ENCODE measurements at places on chromosomes 13 and 19.

GRCh38 chr19:13003081-13003480, 7.8 kb downstream of the NFIX start:
- DNase-seq: no peak

DNA sequence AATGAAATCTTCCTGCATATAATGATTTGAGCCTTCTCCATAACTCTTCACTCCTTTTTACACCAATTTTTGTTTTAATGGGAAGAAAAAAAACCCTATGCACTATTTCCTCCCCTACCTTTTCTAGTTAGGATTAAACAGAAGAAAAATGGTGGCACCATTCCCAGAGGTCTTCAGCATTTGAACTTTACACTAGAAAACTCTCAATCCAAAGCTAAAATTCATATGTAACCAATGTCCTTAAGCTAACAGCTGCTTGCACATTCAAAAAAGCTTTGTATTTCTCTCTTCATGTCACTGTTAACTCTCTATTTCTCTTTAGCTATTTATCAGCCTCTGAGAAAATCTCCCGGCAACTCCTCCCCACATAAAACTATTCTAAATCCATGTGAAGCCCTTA, 90.3 kb upstream of the UBL3 start:
- DNase-seq: no peak

GRCh38 chr13:84609716-84610115, 727.4 kb upstream of the SLITRK1 start:
- DNase-seq: no peak

DNA sequence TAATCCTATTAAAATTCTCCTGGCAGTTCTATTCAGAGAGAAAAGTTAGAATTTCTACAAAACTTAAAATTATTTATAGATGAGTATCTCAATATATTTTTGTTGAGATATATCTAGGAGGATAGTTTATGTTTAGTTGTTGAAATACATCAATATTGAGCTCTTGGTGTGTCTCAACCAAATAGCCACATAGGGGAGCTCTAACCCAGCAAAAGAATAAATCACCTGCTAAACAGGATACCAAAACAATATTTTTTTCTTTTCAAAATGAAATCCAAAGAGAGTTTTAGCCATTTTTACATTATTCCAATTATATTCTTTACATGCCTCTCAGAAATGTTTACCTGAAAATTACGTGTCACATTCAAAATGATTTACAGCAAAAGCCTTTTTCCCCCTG, 954.7 kb downstream of the SLITRK6 start:
- DNase-seq: no peak

DNA sequence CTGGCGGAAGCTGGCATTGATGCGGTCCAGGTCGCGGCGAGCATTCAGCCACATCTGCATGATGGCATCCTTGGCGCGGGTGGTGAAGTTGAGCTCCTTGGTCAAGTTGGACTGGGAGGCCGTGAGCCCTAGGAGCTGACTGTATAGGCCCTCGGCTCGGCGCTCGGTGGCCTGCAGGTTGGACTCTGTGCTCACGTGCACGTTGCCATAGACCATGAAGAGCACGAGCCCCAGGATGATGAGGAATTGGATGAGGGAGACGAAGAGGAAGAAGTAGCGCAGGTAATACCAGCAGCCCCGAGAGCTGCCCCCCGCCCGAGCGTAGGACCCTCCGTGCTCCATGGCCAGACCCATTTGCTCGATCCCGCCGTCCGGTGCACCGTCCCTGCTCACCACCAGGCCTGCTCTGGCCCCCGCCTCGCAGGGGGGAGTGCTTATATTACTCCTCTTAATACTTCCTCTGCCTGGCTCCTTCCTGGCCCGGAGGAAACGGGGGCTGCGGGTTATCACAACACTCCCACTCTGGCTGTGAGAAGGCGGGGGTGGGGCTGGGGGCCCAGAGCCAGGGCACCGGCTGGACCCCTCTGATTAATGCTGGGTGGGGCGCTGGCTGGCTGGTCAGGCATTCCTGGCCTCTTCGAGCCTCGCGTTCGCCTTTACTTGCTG, at the start of gene PLVAP:
PLVAP (minus strand) TSS at position 408 of the 666 bp plus-strand sequence; CDS start at position 354, 54 bp downstream.
- no peak for DNase-seq

GRCh38 chr13:42393573-42394360, 121.8 kb downstream of the AKAP11 start:
- no peak for DNase-seq

GRCh38 chr13:41837629-41838028, 123.3 kb downstream of the VWA8 start:
- no peak for DNase-seq

DNA sequence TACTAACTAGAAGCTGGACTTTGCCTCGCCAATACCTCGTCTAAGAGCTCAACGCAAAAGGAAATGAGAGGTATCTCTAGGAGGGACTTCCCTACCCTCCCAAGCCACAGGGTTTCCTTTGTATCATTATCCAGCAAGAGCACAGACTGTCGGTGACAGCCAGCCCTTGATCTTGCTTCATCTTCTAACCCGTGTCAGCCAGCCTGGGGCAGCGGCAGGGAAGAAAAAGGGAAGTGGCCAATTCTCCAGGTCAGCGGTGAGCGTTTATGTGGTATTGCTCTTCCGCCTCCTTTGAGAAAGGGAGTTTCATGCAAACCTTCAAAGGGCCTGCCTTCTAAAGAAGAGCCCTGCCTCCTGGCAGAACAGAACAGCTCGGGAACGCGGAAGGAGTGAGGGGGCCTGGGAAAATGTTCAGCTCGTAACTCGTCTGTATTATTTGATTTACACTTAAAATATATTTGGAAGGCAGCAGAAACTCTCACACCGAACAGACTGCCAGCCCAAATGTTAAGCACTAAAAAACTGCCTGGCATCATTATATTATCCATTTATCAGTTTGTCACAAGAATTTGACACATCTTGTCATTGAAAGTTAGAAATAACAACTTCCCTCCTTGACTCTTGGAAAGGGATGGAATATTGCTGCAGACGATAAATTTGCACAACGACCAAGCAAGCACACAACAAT, 41.8 kb downstream of the EFNB2 start:
- DNase-seq: peak; percentile 18

DNA sequence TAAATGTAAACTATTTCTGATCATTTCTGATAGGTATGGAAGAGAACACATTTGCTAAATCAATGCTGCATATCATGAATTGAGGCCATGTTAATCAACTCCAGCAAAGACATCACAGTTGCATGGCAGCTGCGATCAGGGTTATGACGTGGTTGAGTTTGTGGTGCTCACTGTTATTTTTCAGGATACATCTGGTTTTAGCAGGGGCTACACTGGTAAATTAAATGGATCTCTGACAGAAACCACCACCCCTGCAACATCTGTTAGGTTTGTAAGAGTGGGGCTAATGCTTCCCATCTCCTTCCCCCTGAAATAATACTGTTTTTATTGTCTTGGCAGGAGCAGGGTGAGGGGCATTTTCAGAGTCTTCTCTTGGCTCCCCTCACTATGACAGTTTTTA, 444.4 kb upstream of the ZNF507 start:
- no peak for DNase-seq

DNA sequence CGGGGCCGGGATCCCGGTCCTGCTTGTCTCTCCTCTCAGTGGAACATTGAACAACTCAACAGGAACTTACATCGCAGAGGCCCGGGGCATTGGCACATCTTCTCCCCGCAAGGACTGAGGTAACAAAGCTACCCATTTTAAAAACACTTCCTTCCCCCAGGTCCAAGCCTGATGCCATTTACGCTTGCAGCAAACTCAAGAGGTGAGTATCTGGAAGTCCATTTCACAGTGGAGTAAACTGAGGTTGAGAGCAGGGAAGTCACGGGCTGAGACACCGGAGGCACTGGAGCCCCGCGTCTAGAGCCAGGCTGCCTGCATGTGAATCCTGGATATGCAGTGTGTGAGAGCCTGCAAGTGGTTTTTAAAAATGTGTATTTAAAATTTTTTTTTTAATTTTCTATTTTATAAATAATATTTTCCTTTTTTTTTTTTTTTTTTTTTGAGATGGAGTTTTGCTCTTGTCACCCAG, 492 bp upstream of the PGLYRP1 start:
- no peak for DNase-seq

- no peak for DNase-seq
These were observed 13.3 kb upstream of the PSMD8 start for GRCh38 chr19:38360839-38361631.

- no peak for DNase-seq
These were observed 573.0 kb upstream of the SLITRK1 start for GRCh38 chr13:84455143-84455905.

- no peak for DNase-seq
These were observed 142.5 kb downstream of the LACC1 start for GRCh38 chr13:44022196-44022595.

DNA sequence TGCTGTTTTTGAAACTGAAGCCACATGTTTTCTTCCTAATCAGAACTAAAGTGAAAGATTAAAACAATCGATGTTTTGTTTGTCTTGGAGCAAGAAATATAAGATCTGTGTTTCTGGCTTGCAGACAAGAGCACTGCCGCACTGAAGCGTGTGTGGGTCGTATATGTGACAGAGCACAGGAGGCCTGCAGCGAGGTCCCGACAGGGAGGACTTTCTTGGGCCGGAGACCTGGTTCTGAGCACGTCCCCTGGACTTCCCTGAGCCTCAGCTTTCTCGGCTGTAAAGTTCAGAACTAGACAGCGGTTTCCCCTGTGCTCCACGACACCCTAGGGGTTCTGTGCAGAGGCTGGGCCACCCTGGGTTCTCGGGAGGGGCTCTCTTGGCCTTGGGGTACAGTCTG, 60.5 kb downstream of the GADD45B start:
- no peak for DNase-seq

- no peak for DNase-seq
These were observed 67.8 kb downstream of the RASA3 start for GRCh38 chr13:114064450-114065140.

DNA sequence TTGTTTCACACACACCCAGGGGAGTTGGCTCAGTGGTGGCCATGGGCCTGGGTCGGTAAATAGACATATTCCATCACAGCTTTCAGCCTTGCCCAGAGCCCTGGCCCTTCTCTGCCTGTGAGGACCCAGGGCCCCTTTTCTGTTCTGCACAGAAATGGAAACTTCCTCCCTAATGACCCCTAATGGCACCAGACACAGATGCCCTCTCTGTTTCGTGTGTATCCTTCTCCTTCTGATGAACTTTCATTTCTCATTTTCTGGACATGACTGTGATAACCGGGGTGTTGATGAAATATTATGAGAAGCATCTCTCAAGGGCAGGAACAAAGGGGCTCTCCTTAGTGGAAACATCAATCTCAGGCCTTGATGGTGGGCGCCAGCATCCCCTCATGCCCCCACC, 12.8 kb downstream of the LILRA1 start:
- peak; percentile 20 for DNase-seq

DNA sequence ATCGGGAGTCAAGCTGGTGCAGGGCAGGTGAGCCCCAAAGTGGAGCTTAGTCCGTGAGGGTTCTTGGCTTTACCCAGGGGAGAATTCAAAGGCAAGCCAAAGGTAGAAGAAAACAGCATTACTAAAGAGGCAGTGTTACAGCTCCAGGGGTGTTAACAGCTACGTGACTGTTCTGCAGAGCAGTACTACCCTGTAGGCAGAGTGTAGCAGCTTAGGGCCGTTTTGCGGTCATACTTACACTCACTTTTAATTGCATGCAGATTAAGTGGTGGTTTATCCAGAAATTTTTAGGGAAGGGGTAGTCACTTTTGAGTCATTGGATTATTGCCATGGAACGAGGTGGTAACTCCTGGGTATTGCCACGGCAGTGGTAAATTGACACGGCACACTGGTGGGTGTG, 482.2 kb downstream of the SLITRK5 start:
- no peak for DNase-seq

- DNase-seq: no peak
These were observed 105.8 kb downstream of the SOX1 start for GRCh38 chr13:112172641-112173251.

DNA sequence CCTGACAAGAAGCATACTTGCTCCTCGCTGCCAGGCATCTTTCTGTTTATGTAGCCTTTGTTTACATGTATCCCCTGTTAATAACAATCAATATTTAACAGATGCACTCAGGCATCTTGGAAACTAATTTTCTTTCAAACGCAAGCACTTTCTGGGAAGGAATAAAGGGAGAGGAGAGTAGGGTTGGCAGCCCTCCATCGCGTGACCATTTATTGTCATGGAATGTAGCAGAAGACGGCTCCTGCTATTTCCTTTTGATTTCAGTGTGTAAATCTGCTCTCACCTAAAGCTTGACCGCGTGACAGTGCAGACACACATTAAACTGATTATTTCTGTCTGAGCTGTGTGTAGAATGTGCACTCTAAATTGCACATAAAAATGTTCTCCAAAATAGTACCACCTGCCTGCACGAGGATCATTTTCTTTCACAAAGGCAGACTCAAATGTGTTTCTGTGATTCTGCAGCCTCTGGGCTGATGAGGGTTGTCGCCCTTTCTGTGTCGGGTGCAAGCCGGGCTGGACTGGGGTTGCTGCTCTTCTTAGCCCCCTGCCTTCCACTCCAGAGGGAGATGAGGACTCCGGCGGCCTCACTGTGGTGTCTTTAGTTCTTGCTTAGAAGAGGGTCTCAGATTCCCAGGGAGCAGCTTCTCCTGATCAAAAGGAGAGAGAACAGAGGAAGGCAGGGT, 223.5 kb upstream of the MAB21L1 start:
- no peak for DNase-seq

- DNase-seq: no peak
These were observed 125.2 kb downstream of the TUBA3C start for GRCh38 chr13:19056355-19056880.

- DNase-seq: no peak
These were observed at the start of gene IPO5 for GRCh38 chr13:97953376-97953970. TSS of gene IPO5 (plus strand) at chr13:97953675. CDS start at chr13:97976697, 23,022 bp downstream.

- no peak for DNase-seq
These were observed 1521.0 kb downstream of the UQCRFS1 start for GRCh38 chr19:27691991-27692390.

GRCh38 chr19:43380771-43381386, 27.4 kb downstream of the CD177 start:
- no peak for DNase-seq

GRCh38 chr13:28329395-28330158, 165.4 kb downstream of the FLT1 start:
- no peak for DNase-seq

DNA sequence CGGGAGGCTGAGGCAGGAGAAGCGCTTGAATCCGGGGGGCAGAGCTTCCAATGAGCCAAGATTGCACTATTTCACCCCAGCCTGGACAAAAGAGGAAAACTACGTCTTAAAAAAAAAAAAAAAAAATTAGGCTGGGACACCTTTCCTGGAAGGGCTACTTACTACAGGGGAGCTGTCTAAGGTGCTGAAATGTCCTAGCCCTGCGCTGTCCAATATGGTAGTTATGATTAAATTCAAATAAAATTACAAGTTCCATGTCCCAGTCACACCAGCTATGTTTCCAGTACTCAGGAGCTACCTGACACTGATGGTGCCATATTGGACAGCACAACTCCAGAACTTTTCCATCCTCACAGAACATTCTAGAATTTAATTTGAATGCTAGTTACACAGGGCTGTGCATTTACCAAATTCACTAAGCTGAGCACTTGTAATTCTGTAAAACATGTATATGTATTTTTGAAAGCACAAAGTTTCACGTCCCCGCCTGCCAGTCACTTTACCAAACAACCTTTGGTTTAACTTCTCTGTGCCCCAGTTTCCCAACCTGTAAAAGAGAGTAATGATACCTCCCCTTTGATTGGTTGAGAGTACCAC, 9.2 kb upstream of the ZSCAN22 start:
- no peak for DNase-seq

GRCh38 chr19:55358943-55359908, 3.8 kb downstream of the GARIN5B start:
- no peak for DNase-seq

GRCh38 chr13:84528408-84529070, 646.3 kb upstream of the SLITRK1 start:
- no peak for DNase-seq
